ENCODE measurements at places on chromosomes 7 and 10. TPM values are rescaled to one million over a fixed set of nuclear protein-coding genes. Genes with fewer than 3 reads are reported as not detected.

DNA sequence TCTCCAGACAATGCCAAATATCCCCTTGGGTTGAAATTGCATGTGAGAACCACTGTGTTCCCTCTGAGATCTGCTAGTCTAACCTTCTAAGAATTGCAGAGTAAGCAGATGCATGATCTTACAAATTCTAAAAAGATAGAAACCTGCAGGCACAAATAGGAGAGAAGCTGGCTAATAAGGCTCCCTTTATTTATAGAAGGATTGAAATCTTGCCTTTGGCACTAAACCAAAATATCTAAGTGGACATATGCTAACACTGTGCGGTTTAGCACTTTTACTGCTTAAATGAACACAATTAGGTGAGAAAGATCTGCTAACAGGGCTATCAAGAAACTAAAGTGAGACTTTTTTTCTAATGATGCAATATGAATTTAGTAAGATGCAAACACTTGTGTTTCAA lies 225.5 kb downstream of the DOCK4 start:
- DNase-seq, result no peak

The RAMP3 gene
- 0.70 TPM for total RNA-seq

The SFTPA1 gene
- total RNA-seq, result 0.22 TPM

DNA sequence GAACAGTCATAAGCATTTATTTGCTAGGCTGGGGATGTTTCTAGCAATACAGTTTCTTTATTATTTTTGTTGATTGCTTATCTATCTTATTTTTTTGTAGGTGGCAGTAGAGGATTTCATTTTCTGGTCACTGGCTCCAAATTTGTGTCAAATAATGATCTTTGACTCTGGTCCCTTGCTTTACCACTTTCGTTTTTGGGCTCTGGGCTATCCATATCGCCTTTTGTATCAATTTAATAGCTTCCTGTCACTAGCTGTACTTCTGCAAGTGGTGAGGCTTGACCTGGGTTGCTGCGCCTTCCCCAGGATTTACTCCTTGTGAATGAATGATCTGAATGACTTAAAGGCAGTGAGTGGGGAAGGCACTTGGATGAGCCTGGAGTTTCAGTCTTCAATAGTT lies 48.4 kb downstream of the MDFIC start:
- no peak for DNase-seq

The TAS2R41 gene
- total RNA-seq, result not detected

The NUTM2E gene
- 0.86 TPM for total RNA-seq

The ZC3HAV1 gene
- total RNA-seq, result 20.7 TPM

DNA sequence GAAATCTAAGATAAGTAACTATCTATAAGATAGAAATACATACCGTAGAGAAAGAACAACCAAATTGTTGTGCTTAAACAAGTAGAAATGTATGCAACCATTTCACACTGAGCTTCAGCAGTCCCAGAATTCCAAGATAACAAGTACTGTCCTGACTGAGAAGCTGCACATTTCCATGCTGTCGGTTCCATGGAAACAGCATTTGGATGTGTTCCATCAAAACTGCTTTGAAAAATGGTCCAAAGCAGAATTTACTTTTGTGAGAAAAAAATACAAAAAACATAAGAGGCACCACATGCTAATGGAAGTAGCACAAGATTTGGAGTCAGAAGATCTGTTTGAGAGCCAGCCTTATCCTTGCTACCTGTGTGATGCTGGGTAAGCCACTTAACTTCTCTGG lies 92.6 kb downstream of the MTERF1 start:
- DNase-seq, result no peak

DNA sequence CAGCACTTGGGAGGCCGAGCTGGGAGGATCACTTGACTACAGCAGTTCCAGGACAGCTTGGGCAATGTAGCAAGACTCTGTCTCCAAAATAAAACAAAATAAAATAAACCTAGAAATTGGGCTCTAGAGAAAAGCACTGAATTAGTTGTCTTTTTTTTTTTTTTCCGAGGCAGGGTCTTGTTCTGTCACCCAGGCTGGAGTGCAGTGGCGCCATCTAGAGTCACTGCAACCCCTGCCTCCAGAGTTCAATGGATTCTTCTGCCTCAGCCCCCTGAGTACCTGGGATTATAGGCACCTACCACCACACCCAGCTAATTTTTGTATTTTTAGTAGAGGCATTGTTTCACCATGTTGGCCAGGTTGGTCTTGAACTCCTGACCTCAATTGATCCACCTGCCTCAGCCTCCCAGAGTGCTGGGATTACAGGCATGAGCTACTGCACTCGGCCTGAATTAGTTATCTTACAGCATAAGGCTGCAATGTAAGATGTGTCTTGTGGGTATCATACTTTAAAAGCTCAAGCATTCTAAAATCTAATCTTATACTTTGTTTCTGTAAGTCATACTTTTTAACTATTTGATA lies 12.8 kb downstream of the MEIG1 start:
- DNase-seq, result no peak

The PAPSS2 gene
- total RNA-seq, result 23.8 TPM

DNA sequence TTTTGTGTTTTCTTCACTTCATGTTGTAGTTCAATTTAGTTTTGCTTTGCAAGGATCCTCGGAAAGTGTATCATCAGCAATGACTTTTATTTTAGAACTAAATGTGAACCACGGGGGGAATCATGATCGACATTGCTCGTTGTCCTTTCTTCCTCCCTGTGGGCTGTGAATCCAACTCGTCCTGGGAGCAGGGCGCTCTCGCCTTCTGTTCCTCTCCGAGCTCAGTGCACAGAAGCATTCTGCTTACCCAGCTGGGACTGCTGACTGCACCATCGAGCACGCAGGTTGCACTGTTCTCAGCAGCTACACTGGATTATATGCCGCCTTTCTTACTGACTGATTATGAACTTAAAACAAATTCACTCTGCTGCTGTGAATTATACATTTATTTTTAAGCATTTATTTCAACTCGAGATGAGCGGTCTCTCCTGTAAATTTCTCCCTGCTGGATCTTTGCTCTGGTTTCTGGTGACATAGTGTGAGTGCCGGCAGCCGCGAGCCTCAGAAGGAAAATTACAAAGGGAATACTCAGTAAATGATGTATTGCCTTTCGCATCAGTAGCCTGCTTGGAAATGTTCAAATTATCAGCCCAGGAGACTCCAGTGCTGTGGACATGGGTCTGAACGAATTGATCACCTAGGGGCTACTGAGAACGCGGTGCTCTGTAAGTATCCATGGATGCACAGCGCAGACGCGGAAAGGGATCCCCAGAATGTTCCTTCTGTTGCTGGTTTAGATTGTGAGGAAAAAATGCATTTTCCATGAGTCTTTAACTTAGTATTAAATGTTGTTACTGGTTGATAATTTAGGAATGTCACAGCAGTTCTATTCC lies 92.6 kb downstream of the PTPRE start:
- DNase-seq, result no peak

The WDR86 gene
- 83.0 TPM for total RNA-seq

The CYP3A7 gene
- total RNA-seq, result 0.46 TPM
